Thymus (tissue), 14 donors: ENCODE measurements at places on chromosomes 7 and 10. TPM values are rescaled to one million over a fixed set of nuclear protein-coding genes. Genes with fewer than 3 reads are reported as not detected.

Gene PDE6C
- 0.18 TPM for polyA plus RNA-seq

Gene LFNG
- 13.6 TPM for polyA plus RNA-seq

Gene MSMB
- polyA plus RNA-seq, result 8.6 TPM

Gene CTTNBP2
- 0.82 TPM for polyA plus RNA-seq

Gene ITPRID1
- polyA plus RNA-seq, result 0.02 TPM

Gene RBM20
- 3.8 TPM for polyA plus RNA-seq

Gene C10orf62
- polyA plus RNA-seq, result not detected

Gene OPALIN
- polyA plus RNA-seq, result 0.18 TPM

Gene GJD4
- polyA plus RNA-seq, result 0.07 TPM

Gene EPO
- polyA plus RNA-seq, result 1.0 TPM
